ENCODE measurements at places on chromosomes 13 and 19. TPM values are rescaled to one million over a fixed set of nuclear protein-coding genes. Genes with fewer than 3 reads are reported as not detected.

GRCh38 chr19:40690050-40690692, at the start of gene NUMBL:
TSS of gene NUMBL (minus strand) at chr19:40690651. CDS start at chr19:40690483, 168 bp downstream.
- no peak for DNase-seq

GRCh38 chr13:112092453-112092852, 25.5 kb downstream of the SOX1 start:
- no peak for DNase-seq

GRCh38 chr13:106517109-106517847, 18.2 kb downstream of the EFNB2 start:
- no peak for DNase-seq

GRCh38 chr13:90768116-90768515, 579.4 kb upstream of the MIR17HG start:
- DNase-seq = no peak

GRCh38 chr13:79404985-79405384, 1.1 kb downstream of the RBM26 start:
- DNase-seq = no peak

DNA sequence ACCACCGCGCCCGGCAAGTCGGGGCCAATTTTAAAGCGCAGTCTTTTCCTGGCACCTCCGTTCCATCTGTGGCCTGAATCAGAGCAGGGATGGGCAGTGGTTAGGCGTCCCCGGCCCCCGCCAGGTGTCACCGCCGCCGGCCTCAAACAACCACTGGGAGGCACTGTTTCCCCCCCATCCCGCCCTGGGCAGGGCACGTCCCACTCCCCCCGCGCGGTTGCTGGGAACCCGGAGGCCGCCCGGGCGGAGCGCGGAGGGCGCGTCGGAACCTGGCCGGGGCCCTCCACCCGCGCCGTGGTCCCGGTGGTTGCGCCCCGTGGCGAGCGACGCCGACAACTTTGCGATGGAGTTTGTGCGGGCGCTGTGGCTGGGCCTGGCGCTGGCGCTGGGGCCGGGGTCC, at the start of gene GRIN3B:
TSS of gene GRIN3B (plus strand) at position 325 of the 400 bp plus-strand sequence. CDS start at position 344, 19 bp downstream.
- DNase-seq = no peak

DNA sequence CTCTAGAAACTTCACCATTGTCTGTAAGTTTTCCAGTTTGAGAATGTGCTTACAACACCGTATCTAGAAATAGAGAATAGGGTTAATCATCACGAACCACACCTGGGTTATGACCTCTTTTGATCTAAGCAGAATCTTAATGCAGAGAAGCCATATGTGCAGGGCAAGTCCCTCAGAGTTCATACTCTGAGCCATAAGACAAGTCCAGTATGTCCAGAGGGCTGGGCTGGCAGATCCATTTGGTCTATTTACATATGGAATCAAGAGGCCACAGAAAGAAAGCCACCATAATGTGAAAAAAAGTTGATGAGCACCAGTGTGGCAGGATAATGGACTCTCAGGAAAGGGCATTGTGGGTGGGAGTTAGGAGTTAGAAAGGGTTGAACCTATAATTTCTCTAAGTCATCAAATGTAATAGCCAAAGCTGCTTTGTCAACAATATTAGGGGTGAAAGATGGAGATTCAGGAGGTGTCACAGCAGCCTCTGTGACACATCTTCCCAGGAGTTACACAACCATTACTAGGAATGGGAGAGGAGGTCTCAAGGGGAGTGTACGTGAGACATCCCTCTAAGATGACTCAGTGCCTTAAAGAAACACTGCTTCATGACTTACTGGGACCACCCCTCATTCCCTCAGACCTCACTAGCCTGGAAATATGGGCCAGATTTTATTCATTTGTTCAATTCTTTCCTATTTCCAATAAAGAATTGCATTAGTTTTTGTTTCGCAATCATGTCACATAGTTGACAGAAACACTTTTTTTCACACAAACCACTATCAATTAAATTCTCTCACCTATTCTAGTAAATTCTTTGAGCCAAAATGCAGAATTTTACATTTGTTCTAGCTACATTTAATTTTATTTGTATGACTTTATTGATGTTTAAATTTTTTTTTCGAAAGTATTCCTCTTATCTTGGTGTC, 30.4 kb upstream of the OLFM4 start:
- DNase-seq = no peak

LILRA1 gene
- total RNA-seq = 13.5 TPM

PBX4 gene
- total RNA-seq = 1.8 TPM

BBC3 gene
- total RNA-seq = 8.7 TPM

TINCR gene
- 0.76 TPM for total RNA-seq

Measured in left lung (tissue), 14 donors.